ENCODE measurements at places on chromosomes 13 and 19.

DNA sequence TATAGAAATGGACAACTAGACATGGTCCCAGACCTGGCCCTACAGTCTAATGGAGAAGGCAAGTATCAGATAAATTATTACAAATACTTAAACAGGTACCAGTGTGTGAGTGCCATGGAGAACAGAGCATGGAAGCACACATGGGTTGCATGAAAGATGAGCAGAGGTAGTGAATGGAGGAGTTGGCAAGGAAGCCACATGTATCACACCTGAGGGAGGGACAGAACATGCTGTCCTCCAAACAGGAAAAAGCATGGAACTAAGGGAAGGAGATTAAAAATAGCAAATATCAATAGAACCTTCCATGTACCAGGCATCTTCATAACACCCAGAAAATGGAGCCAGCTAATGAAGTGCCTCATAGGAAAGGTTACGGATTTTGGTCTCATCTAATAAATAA is 85.9 kb downstream of the SACS start:
- DNase-seq: no peak

DNA sequence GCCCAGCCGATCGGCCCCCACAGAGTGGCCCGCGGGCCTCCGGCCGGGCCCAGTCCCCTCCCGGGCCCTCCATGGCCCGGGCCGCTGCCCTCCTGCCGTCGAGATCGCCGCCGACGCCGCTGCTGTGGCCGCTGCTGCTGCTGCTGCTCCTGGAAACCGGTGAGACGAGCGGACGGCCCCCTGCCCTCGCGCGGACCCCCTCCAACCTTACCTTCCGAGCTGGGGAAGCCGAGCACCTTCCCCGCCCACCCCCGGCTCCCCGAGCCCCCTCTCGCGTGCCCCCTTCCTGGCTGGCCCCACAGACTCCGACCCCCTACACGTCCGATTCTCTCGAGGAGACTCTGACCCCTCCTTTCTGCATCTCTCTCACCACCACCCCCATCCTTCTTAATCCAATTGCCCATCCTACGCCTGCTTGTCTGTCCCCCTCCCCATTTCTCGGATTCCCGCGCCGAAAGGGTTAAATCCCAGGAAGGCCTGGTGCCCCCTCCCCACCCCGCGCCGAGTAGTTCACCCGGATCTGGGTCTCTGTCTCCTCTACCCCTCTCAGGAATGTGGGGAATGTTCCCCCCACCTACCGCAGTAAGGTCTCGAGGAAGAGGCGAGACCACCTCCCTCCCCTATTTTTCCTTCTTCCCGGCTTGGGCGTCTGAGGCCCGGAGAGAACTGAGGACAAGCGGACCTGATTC is 502 bp downstream of the NECTIN2 start:
- no peak for DNase-seq

- no peak for DNase-seq
These were observed 56.6 kb downstream of the COL4A1 start for GRCh38 chr13:110250258-110250891.

DNA sequence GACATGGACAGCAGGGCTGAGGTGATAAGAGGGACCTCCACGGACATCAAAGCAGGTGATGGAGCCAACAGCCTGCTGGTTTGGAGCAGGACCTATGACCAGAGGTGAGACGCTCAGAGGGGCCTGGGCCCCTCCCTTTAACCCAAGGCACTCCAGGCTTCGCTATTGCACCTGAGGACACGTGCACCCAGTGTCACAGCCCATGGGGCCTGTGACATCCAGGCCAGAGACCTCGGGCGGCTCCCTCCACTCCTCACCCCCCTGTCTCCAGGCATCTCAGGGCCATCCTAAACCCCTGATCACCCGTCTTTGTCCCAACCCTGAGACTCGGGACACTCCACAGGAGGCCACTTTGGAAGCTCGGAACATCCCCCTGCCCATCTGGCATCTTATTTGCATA is 12.9 kb downstream of the ADGRE5 start:
- no peak for DNase-seq

- no peak for DNase-seq
These were observed 9.9 kb upstream of the PRODH2 start for GRCh38 chr19:35822579-35822978.

DNA sequence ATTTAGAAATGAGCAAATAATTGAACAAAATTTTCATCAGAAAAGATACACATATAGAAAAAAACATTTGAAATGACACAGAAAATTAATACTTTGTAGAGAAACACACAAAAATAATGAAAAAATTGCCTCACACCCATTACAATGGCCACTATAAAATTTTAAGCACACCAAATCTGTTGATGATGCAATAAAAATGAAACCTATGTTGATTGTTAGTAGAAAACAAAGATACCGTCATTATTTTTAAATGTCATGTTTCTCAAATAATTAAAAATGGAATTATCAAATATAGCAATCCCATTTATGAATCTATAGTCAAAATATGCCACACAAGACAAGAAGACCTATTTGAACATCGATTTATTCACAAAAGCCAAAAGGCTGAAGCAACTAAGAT is 90.5 kb downstream of the ZNF708 start:
- DNase-seq: no peak

- no peak for DNase-seq
These were observed 390.9 kb upstream of the SGCG start for GRCh38 chr13:22789916-22790315.

DNA sequence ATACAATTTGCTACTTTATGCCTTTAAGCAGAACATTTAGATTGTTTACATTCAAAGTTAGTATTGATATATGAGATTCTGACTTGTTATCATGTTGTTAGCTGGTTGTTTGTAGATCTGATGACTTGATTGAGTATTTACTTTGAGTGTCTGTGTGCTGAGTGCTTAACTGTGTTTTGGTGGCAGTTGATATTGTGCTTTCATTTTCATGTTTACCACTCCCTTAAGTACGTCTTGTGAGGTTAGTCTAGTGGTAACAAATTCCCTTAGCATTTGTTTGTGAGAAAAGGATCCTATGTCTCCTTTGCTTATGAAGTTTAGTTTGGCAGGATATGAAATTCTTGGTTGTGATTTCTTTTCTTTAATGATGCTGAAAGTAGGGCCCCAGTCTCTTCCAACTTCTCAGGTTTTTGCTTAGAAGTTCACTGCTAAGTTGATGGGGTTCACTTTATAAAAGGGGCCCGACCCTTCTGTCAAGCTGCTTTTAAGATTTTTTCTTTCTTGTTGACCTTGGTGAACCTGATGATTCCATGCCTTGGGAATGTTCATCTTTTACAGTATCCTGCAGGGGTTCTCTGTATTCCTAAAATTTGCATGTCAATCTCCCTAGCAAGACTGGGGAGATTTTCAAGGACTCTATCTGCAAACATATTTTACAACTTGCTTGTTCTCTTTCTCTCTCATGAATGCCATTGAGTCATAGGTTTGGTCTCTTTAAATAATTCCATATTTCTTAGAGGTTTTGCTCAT is 1095.4 kb upstream of the PCDH20 start:
- no peak for DNase-seq

All from GM20000 (cell line).